Foreskin fibroblast (primary cell): ENCODE measurements at places on chromosomes 3 and 15.

GRCh38 chr3:142278451-142278850 is 53.1 kb upstream of the GK5 start:
- peak; percentile 54 for DNase-seq

- peak; percentile 73 for DNase-seq
These were observed 388.2 kb upstream of the AGTR1 start for GRCh38 chr3:148309390-148310035.

DNA sequence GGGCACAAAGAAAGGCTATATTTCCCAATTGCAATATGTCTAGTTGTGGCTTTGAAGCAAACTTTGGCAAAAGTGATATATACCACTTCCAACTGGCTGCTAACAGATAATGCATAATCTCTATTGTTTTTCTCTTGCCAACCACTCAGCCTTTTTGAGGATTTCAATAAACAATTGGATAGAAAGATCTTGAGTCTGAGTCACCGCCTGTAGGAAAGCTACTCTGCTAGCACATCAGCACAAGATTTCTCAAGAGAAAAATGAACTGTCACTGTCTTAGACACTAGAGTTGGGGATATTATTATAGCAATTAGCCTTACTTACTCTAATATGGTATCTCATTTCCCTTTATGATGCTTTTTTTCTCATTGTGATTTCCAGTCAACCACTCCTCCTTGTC is 119.7 kb downstream of the SST start:
- DNase-seq: peak; percentile 16

DNA sequence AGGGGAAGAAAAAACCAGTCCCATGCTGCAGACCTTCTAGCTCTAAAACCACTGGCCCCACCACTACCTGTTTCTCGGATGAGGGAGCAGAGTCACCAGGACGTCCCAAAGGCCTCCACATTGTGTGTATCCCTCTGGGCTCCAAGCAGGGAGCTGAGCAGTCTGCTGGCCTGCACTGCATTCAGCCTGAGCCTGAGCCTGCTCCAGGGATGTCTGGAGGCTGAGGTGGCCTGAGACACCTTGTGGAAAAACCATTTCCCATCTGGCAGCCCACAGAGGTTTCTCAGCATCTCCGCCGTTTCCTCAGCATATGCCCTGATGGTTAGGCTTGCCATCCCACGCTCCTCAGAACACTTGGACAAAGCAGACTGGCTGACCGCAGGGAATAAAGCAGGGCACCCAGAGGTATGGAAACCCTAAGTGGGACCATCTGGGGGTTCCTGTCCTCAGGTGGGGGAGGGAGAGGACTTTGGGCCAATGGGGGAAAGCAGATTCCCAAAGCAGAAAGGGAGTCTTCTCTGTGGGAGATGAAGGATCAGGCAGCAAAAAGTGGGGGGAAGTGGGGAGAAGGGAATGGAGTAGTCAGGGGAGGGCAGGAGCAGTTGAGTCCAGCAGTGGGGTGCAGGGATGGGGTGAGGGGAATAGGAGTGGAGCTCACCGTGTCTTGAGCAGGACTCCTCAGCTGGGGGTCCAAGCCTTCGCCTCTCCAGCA is at the start of gene CILP:
Gene CILP (minus strand): TSS at position 704 of the 712 bp plus-strand sequence. CDS start 1,718 bp downstream, outside the sequence.
- DNase-seq: peak; percentile 51

- peak; percentile 63 for DNase-seq
These were observed 24.6 kb upstream of the SRP14 start for GRCh38 chr15:40063563-40064011.
